ENCODE measurements at places on chromosomes 12 and 14. TPM values are rescaled to one million over a fixed set of nuclear protein-coding genes. Genes with fewer than 3 reads are reported as not detected.

The CALM1 gene
- 1,419 TPM for total RNA-seq

The HOXC12 gene
- total RNA-seq, result not detected

The PLXNC1 gene
- total RNA-seq, result 0.53 TPM

The CTSG gene
- total RNA-seq, result not detected

The PZP gene
- 0.40 TPM for total RNA-seq

The CATSPERB gene
- not detected for total RNA-seq

The CYP27B1 gene
- 0.35 TPM for total RNA-seq

The ACSM4 gene
- not detected for total RNA-seq

The WDR20 gene
- total RNA-seq, result 21.0 TPM
